Left renal pelvis (tissue), 4 donors: ENCODE measurements at places on chromosomes 2 and 18.

DNA sequence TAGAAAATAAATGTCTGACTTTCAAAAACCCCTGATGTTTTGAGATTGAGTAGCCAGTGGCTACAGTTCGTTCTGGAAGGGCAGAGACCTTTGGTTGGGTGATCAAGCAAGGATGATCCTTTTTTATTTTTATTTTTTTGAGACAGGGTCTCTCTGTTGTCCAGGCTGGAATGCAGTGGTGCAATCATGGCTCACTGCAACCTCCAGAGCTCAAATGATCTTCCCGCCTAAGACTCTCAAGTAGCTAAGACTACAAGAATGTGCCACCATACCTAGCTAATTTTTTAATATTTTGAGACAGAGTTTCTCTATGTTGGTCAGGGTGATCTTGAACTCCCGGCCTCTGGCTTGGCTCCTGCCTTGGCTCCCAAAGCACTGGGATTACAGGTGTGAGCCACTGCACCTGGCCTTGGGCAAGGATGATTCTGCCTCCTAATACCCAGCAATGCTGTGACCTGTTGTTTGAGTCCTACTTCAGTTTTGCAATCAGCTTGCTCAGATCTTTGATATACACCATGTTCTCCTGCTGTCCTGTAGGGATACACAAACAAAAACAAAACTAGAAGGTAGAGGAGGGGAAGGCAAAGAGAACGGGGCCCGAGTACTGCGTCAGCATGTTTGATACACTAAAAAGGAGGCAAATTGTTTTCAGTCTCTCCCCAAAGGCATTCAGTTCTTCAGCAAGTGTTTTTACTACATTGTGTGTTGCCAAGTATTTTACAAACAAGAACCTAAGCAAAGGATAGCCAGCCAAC is 59.2 kb upstream of the LYPD6B start:
- DNase-seq, result no peak

DNA sequence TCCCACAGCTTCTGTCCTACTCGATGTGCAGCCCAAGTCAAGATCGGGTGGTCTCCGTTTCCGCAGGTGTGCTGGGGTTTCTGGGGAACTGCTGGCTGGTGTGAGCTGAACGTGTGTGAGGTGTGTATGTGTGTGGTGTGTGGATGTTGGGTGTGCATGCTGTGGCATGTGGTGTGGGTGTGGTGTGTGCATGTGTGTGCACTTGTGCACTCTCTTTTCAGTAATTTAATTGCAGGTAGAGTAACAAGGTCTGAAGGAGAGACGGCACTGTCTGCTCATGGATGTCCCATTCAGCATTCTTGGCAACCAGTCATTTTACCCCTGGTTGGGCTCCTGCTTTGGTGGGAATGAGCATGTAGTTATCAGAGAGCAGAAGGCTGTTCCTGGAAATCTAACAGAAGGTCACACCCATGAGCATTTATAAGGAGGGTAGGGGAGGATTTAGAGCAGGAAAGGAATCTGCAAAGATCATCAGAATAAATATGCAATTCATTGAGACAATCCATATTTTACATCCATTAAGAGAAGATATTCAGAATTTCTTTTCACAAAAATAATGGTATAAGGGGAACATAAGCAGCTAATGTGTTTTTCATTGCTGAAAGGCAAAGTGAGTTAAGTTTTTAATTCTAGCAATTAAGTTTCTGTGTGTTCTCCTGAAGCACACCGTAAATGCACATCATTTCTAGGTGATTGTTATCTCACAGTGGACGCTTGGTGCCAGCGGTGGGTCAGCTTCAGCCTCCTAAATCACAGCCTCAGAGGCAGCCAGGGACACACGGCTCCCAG is 60.7 kb downstream of the ADI1 start:
- DNase-seq, result no peak

DNA sequence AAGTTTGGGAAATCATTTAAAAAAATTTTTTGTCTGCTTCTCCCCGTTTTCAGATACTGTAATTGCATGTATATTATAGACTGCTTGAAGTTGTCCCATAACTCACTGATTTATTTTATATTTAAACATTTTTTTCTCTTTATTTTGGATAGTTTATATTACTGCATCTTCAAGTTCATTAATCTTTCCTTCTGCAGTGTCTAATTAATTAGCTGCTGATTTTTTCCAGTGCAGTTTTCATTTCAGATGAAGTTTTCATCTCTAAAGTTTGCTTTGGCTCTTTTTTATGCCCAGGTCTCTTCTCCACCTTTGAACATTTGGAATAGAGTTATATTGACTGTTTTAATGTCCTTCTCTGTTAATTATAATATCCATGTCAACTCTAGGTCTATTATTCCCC is 9.3 kb downstream of the CLIP4 start:
- no peak for DNase-seq

GRCh38 chr2:72083751-72084583 is 63.7 kb downstream of the CYP26B1 start:
- DNase-seq, result no peak

DNA sequence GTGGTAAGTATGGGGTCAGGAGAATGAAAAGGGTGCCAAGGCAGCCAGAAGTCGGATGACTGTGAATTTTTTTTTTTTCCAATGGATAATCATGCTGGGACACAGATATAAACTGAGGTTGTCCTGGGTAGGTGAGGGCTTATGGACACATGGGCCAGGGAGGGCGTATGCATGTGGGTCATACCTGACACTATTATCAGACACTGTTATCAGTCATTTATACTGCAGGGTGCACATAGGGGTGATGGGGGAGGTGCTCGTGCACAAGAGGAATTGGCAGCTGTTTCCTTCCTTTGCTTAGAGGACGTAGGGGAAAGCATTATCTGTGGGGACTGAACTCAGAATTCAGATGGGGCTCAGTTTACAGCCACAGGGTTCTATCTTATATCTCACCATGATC is 10.1 kb downstream of the CTIF start:
- DNase-seq, result no peak

- DNase-seq, result no peak
Measured at GRCh38 chr2:12381543-12382325, 335.0 kb upstream of the TRIB2 start.

- DNase-seq, result no peak
Measured at GRCh38 chr2:112074506-112074905, 19.4 kb downstream of the TMEM87B start.

GRCh38 chr18:10074110-10074509 is 160.3 kb downstream of the VAPA start:
- no peak for DNase-seq

DNA sequence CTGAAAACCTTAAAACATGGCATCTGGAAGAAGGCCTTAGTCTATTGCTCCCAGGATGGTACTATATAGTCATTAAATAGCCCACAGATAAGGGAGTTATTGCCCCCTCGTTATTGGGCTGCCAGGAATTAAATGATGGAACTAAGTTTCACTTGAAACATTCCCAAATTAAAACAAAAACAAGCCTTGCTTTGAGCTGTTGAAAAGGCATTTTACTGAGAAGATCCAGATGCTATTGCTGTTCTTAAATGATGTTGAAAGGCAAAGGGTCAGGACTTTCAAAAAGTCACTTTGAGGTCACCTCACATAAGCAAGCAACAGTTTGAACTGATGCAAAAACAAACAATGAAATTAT is 2.0 kb upstream of the AMMECR1L start:
- DNase-seq, result no peak

DNA sequence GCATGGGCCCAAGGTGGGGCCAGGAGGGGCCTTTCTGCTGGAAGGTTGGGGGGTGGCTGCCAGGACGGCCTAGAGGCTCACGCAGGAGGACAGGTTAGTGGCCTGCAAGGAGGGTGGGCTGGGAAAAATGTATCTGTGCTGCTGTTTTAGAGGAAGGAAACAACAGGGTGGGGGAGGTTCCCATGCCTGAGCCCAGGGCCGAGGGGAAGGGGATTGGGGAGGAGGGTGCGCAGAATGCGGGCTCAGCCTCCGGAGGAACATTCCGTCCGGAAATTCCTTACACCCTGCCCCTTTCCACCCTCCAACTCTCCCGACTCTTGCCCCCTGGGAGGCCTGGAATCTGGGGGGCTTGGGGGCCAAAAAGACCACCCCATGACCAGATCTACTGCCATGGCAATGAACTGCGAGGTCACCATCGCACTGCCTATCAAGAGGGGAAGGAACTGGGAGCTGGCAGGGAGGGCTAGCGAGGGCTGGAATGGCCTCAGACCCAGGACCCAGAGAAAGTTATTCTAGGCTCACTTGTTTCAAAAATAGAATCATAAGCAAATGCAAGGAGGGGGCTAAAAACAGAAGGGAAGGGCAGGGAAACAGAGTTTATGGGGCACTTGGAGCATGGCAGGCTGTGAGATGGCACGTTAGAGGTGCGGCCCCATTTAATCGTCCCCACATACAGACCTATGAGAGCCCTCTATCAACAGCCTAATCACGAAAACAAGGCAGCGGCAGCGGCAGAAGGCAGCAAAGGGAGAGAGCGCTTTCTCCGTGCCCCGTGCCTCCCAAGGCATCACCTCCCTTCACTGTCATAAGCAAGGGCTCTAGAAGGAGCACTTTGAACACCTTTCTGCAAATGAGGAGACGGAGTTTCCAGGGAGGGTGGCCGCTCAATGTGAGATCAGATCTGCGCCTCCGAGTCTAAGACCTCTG is 90.4 kb downstream of the TNS1 start:
- no peak for DNase-seq

DNA sequence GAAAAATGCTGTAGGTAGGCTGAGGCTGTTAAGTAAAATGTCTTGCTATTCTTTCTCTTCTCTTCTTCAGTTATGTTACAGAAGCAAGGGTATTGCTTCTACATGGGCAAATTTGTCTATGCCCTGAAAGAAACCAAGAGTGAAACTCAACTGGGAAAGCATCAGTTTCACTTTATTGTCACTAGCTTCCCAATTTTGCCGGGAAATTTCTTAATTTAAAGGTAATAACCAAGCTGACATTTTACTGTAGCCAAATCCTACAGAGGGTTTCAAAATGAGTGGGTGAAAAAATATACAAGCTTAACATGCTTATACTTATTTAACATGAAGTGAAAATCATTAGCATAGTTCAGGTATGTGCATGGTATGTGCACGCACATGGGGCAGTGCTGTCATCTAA is 3.2 kb downstream of the TANK start:
- no peak for DNase-seq

- DNase-seq, result no peak
Measured at GRCh38 chr18:79405019-79405780, 9.5 kb downstream of the NFATC1 start.

- no peak for DNase-seq
Measured at GRCh38 chr2:161995553-161996016, 78.4 kb downstream of the DPP4 start.

- no peak for DNase-seq
Measured at GRCh38 chr2:144500563-144500962, 19.4 kb downstream of the ZEB2 start.

DNA sequence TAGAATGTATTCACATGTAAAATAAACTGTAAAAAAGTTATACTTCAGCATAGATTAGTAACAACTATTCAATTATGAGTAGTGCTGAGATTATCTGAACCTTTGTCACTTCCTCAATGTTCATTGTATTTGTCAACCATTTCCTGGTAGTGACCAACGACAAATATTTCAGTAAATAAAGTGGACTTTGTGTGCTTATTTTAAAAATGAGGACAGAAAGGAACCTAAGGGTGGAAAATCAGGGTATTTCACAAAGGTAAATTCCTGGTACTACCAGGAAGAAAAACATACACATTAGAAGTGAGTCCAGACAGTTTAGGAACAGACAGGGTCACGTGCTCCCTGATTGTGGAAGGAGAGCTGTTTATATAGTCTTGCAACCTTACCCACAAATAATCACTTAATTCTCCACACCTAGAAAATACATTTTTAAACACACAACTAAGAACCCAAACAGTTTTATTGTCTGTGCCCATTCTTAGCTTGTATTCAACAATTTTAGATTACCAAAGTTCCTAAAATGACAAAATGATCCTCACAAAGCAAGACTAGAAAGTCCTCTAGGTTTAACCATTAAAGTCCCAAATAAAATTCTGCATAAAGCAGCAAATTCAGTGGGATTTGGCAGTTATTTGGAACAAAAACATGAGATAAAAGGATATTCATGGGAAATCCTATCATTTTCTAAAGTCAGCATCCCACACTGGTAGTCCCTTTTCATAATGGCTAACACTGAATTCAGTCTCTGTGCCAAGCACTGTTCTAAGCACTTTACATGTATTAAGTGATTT is 28.2 kb downstream of the PELI1 start:
- DNase-seq, result no peak

DNA sequence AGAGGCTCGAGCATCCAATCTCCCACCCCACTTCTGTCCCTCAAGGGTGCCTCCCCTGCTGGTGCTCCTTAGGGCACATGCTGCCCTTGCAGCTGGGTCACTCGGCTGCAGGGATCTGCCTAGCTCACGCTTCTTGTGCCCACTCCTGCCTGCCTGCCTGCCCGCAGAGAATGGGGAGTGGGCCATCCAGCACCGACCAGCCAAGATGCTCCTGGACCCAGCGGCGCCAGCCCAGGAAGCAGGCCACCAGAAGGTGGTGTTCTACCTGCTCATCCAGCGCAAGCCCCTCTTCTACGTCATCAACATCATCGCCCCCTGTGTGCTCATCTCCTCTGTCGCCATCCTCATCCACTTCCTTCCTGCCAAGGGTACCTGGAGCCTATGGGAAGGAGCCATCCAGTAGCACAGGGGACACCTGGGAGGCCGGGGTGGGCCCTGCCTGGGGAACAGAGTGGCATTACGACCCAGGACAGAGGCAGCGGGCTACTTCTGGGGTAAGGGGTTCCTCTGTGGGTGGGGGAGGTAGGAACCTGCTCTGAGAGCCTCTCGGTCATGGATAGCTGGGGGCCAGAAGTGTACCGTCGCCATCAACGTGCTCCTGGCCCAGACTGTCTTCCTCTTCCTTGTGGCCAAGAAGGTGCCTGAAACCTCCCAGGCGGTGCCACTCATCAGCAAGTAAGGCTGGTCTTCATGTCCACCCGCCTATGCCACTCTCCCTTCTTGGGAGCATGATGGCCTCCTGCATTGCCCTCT is 3.4 kb downstream of the CHRNG start:
- DNase-seq, result no peak

DNA sequence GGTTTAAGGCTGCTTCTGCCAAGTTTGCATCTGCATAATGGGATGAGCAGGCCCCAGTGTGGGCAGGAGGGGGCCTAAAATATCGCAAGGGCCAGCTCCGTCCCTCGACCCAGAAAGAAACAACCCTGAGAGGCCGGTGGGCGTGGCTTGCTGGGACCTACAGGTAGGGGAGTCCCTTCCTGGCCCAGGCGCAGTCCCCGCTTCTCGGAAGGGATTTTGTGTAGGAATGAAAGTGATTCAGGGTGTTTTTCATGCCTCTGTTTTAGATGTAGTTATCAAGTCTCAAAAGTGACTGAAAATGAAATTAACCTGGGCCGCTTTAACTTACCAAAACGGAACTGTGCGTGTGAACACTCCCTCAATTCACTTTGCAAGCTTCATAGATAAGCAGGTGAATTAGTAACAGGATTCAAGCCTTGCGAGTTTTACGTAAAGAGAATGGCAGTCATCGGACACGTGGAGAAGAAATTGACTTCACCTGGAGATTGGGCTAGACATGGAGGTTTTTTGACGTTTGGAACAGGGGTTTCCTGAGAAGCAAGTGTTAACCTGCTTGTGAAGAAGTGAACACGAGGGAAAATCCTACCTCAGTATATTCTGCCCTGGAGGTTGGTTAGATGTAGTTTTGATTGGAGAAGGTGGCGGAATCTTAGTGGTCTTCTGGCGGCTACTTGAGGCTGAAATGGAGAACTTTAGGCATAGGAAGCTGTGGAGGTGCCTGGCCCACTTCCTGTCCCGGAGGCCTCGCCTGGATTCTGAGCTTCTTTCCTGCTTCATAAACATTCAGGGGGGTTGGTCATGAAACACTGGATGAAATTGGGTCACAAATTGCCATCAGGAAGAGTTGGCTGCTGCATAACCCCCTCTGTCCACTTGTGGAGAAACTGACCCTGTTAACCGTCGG is 1.7 kb downstream of the NCK2 start:
- DNase-seq, result no peak

GRCh38 chr2:240289701-240290431 is 145.6 kb upstream of the GPC1 start:
- DNase-seq, result no peak
